ENCODE measurements at places on chromosomes 12 and 14.

DNA sequence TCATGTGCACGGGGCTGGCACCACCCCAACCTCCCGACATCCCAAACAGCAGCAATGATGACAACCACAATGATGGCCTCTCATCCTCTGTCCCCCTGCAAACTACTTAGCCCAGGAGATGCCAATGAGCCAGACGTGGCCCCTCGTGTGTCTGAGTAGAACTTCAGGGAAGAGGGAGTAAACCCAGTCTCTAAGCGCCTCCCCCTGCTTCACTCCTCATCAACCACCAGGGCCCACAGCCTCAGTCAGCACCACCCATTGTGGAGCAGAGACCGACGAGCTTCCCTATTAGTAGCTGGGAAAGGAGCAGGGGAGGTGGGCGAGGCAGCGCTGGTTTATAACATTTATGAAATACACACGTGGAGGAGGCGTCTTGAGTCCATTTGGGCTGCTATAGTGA lies 182.7 kb upstream of the SFSWAP start:
- no peak for DNase-seq

DNA sequence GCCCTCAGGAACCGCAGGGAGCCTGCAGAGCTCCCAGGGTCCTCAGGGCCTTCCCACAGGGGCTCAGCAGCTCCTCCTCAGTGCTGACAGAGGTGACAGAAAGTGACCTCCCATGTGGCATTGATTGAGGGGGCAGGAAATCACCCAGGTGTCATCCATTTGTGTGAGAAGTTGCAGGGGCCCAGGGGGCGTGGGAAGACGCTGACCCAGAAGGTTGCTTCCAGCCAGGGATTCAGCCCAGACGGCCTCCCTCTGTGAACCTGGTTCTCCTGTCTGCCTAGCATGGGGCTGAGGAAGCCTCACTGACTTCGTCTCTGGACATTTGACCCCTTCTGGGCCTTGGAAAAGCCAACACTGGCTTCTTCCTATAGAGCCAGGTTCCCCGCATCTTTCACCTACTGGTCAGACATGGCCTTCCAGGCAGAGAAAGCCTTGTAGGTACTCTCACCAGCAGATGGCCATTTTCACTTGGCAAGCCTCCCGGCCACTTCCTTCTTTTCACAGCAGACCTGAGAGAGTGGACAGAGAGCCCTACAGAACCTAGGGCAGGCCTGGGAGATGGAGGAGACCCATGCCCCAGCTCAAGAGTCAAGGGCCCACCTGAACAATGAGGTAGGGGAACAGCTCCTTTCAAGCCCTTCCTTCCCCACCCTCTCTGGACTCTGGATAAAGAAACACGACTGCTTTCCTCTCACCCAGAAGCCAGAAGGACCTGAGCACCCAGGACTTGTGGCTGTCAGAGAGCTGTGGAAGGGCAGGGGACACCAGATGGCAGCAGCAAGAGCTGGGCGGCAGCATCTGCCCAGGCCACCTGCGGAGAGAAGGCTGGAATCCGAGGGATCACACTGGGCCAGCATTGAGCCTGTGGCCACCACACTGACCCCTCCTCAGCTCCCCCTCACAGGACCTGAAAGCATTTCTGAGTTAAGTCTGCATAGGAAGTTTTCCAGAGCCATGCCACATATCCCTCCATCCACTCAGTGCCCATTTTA lies 377.8 kb downstream of the DPF3 start:
- no peak for DNase-seq

- no peak for DNase-seq
Observed at GRCh38 chr12:105865886-105866285, 272.9 kb downstream of the NUAK1 start.

GRCh38 chr14:104343294-104343625 lies 204.9 kb downstream of the KIF26A start:
- DNase-seq: no peak

- no peak for DNase-seq
Observed at GRCh38 chr14:36221112-36221511, 44.6 kb upstream of the PTCSC3 start.

DNA sequence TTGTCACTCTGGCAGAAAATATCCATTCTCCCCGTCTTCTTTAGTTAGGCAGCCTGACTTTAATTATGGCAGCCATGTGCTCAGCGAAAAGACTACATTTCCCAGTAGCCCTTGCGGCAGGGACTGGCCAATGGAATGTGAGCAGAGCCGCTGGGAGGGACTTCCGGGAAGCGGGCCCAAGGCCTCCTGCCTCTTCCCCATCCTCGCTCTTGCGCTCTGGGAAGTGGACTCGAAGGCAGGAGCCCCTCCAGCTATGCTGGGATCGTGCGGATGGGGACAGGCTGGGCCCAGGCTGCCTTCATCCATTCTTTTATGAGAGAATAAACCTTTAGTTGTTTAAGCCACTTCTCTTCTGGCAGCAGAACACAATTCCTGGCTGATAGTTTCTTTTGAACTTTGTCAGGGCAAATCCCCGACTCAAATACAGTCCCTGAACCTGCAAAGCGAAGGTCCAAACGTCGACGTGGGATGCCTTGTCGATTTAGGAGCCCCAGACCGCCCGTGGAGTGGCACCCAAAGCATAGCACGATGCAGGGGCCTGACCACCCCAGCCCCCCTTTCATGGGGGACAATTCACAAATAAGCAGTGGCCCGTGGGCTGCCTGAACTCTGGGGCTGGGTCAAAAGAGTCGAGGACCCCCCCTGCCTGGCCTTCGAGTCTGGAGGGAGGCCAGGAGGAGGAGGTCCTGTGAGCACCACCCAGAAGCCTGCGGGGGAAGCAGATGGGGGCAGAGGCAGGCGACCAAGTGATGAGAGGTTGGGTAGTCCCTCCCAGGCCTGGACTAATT lies 15.6 kb upstream of the LRTM2 start:
- peak; percentile 94 for DNase-seq

- DNase-seq: no peak
Observed at GRCh38 chr14:70664698-70665447, 23.2 kb downstream of the TTC9 start.

GRCh38 chr12:108309674-108310312 lies 29.3 kb downstream of the CMKLR1 start:
- DNase-seq: no peak

- no peak for DNase-seq
Observed at GRCh38 chr12:5123921-5124320, 80.2 kb downstream of the KCNA5 start.

DNA sequence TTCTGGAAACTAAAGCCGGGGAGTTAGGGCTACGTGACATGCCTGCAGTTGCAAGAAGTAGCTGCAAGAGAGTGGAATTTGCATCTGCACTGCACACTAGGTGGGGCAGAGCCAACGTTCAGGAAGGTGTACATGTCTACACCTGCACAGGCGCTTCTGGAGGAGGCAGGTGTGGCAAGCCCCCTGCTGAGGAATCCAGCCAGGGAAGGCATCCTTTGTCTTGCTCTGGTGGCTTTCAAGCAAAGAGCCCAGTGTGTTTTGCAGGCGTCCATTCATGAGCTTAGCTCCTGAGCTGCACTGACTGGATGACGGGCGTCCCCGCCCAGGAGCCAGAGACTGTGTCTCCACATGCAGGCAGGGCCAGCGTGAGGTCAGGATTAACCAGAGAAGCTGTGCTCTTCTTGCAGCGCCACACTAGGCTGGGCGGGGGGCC lies 116.3 kb downstream of the ZFP36L1 start:
- DNase-seq: no peak

DNA sequence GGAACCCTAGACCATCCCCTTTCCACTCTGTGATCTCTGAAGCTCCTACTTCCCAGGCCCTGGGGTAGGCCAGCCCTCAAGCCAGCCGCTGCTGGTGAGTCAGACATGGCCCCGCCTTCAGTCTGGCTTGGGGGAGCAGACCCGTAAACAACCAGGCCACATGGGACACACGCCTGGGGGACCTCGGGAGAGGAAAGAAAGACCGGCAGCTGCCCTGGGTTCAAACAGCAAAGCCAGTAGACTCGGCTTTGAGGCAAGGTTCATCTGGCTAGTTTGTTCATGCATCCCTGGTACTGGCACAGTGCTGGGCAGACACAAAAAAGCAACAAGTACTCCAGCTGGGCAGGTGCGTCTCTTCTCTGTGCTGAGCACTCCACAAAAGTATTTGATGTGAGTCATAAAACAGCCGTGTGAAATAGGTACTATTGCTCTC lies 101.9 kb downstream of the SETD3 start:
- DNase-seq: no peak

- DNase-seq: no peak
Observed at GRCh38 chr12:25769082-25769945, 189.2 kb upstream of the RASSF8 start.

DNA sequence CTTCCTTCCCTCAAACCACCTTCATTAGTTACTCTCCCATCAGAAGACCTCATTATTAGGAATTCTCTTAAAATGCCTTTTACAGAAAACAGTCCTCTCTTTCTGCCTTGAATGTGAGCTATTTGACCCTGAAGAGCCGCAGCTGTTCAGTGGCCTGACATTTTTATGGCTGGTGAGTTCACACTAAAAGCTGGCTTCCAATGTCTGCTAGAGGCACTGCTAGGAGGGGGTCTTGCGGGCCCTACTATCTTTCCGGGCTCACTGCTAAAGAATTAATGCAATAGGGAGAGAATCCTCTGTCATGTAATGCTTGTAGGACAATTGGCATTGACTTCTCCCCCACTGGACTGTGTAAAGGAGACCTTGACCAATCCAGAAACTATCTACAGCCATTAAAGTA lies 87.7 kb downstream of the GPR135 start:
- DNase-seq: no peak

DNA sequence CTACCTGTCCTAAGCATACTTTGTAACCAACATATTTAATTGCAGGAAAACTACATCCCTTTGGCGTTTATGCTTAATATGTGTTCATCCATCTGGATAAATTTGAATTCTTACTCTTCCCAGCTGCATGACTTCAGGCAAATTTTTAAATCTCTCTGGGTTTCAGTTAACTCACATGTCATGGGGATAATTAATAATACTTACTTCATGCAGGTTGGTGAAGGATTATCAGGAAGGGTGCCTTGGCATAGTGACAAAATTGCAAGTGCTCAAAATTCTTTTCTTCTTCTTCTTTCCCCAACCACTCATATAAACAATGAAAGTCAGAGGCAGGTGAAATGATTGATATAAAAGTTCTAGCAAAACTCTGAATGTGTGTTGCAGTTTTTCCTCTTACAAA lies 15.9 kb downstream of the SYT10 start:
- DNase-seq: no peak

- DNase-seq: no peak
Observed at GRCh38 chr14:33307691-33308251, 369.1 kb downstream of the NPAS3 start.

- DNase-seq: no peak
Observed at GRCh38 chr12:92334552-92334951, 188.9 kb upstream of the BTG1 start.

DNA sequence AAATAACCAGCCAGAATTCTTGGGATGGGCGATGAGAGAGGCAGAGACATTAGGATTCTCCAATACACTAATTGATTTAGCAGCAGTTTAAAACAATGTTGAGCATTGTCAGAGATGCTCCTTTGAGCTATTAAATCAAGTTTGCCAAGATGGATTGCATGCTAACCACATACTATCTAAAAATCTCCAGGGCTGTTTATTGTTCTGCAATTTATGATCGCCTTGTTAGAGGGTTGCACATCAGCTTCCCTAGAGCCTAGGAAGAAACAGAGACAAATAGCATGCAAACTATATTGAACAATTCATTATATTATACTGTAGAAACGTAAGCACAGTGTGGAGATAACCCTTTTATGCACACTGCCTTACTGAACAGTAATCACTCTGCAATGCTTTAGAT lies 599.9 kb downstream of the SOX5 start:
- no peak for DNase-seq

DNA sequence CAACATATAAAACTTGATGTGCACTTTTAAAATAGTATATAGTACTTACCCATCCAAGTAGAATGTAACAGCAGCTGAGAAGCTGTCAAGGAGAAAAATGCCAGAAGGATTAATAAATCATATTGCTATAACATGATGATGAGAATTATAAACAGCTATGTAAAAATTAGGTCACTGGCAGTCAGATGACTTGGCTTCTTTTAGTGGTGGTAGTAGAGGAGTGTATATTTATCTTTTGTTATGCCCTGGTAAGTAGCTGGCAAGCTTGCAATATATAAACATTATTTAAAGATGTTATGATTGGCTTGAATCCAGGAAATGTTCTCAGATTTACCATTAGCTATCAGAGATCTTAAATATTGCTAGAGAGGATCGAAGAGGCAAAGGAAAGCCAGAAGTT lies 471.0 kb upstream of the MGAT4C start:
- DNase-seq: no peak

- DNase-seq: no peak
Observed at GRCh38 chr12:24950231-24950834, 1.4 kb upstream of the BCAT1 start.

DNA sequence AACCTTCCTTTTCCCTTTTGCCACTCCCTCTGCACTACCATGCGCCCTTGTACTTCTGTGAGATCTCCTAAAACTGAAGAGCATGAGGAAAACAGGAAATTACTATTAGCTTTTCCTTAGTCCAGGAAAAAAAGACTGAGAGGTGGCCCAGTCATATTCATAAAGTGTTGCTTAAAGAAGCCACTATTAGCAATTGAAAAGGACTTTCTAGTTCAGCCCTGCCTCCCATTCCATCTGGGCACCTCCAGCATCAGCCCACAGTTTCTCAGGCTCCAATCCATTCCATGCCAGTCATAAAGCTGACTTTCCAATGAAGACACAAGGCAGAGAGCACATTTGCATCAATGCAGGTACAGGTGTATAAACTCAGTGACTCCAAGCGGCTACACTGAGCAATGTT lies 19.9 kb upstream of the AMIGO2 start:
- no peak for DNase-seq

- no peak for DNase-seq
Observed at GRCh38 chr14:24837280-24838046, 203.5 kb upstream of the GZMB start.

DNA sequence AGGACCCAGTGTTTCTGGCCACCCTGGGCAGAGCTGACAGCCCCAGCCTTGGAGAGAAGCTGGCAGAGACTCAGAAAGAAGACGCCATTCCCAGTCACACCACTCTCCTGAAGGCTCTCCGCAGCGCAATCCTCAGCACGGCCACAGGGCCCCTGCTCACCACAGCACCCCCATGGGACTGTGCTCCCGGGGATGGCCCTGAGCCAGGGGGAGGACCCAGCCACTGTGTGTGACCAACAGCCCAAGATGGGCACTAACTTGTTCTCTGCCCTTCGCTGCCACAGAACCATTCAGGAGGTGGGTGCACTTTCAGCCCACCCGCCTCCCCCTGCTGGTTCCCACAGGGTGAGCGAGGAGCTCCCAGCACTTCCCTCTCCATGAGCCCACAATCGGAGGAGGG lies 57.1 kb downstream of the CCNK start:
- DNase-seq: no peak

Data from GM12891 (cell line).